ENCODE measurements at places on chromosomes 5 and 9.

GRCh38 chr5:76718880-76719279 lies 3.0 kb downstream of the F2R start:
- no peak for DNase-seq

GRCh38 chr5:147485046-147485445 lies 24.8 kb downstream of the DPYSL3 start:
- no peak for DNase-seq

DNA sequence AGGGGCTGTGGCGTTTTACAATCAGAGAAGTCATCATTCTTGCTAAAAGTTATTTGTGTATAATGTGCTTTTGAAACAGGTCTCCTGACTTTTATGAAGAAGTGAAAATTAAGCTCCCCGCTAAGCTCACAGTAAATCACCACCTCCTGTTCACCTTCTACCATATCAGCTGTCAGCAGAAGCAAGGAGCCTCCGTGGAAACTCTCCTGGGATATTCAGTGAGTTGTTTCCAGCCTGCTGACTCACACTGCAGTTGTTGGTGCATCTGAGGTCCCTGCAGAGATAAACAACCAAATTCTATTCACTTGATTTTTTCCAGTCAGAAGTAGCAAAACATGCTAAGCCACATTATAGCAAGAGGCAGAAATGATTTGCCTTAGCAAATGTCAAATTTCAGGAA lies 156.7 kb downstream of the DOCK8 start:
- peak; percentile 6 for DNase-seq

GRCh38 chr5:66717455-66718373 lies 121.5 kb downstream of the MAST4 start:
- DNase-seq = no peak

GRCh38 chr5:1801222-1801966 lies at the start of gene NDUFS6:
Gene NDUFS6, plus strand, starts transcription at chr5:1801407. Its CDS starts 11 bp downstream, at chr5:1801418.
- DNase-seq = peak; percentile 69

- no peak for DNase-seq
Measured at GRCh38 chr5:174523311-174524071, 200.9 kb upstream of the MSX2 start.

DNA sequence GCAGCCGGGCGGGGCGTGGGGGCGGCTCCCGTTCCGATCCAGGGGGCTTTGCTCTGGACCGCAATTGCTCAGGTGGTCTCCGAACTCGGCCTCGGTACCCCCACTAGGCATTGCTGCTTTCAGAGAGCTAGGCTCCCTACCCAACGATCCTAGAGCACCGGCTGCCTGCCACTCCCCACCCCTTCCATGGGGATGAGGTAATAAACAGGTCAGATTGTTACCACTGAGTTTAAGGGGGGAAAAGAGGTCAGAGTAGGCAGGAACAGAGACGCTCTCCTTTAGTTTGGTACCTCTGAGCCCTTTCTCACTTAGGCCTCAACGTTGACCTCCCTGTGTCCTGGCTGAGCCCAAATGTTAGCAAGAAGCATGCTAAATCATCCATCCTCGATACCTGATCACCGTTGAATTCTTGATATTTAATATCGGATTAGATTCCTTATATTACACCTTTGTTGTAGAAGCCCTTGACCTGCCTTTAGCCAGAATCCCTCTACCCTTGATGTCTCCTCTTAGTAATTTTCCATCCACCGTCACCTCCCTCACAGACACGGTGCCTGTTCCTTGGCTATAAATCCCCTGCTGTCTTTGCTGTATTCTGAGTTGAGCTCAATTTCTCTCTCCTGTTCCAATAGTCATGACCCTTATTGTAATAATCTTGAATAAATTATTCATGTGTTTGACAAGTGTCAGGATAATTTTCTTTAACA lies 588 bp upstream of the PLPP1 start:
- DNase-seq = peak; percentile 7

GRCh38 chr5:174573221-174573994 lies 151.0 kb upstream of the MSX2 start:
- no peak for DNase-seq

- DNase-seq = no peak
Measured at GRCh38 chr5:67880876-67881275, 334.7 kb upstream of the PIK3R1 start.

GRCh38 chr5:166952048-166952447 lies 1339.4 kb upstream of the WWC1 start:
- DNase-seq = no peak

DNA sequence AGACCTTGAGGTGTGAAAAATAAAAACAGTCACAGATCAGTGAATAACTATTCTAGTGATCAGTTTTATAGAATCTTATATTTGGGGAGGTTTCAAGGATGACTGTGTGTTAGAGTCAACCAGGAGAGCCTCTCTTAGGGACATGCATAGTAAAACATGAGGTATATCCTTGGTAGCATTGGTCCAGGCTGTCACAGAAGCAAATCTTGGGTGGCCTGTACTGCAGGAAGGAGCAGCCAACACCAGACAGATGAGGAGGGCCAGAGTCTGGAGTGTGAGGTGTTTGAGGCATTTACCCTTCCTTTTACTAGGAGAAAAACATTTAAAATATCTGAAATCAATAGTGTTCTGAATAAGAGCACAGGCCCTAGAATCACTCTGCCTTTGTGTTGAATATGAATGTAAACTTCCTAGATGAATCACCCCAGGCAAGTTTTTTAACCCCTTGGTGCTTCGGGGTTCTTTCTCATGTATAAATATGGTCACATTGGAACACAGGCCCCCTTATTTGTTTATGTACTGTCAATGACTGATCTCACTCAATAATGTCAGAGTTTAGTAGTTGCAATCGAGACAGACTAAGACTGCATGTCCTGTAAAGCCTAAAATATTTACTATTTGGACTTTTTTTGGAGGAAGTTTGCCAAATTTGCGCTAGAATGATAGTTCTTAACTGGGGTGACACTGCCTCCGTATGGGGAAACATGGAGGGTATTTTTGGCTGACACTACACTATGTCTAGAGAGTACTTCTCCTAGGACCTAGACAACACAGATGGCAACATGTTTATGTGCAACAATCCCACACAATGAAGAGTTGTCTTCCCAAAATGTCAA lies 416.5 kb upstream of the POU5F2 start:
- no peak for DNase-seq

DNA sequence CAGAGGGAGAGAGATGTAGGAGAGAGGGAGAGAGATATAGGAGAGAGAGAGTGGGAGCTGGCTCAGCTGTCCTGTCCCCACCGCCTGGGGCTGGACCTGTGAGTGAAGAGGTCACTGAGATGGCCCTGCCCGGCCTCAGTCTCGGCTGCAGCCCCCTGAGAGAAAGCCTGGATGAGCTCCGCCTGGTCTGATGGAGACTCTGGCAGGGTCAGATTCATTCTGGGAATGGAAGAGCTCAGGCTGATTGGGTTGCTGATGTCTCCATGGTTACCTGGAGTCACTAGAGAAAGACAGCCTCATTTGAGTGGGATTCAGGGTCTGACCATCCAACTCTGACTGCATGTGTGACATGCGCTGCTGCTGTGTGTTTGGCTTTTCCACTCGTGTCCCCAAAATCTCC lies 27.1 kb upstream of the SEMA4D start:
- DNase-seq = no peak

- DNase-seq = no peak
Measured at GRCh38 chr9:36306471-36307306, 48.4 kb upstream of the GNE start.

DNA sequence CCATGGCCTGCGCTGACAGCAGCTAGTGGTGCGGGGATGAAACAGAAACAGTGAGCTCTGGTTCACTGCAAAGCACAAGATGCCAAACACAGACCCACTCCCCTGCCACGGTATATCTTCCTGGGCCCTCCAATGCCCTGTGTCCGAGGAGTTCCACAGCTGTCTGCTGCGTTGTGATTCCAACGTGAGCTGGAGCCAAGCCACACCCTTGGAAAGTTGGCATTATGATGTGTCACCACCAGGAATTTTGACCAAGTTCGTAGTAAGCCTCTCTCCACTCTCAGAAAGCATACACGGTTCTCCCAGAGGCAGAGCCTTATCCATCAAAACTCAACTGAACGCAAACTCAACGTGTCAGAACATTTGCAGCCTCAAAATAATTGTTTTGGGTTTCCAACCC lies 55.6 kb downstream of the MACROH2A1 start:
- no peak for DNase-seq

GRCh38 chr9:135281151-135281550 lies 193.7 kb downstream of the OLFM1 start:
- DNase-seq = no peak

DNA sequence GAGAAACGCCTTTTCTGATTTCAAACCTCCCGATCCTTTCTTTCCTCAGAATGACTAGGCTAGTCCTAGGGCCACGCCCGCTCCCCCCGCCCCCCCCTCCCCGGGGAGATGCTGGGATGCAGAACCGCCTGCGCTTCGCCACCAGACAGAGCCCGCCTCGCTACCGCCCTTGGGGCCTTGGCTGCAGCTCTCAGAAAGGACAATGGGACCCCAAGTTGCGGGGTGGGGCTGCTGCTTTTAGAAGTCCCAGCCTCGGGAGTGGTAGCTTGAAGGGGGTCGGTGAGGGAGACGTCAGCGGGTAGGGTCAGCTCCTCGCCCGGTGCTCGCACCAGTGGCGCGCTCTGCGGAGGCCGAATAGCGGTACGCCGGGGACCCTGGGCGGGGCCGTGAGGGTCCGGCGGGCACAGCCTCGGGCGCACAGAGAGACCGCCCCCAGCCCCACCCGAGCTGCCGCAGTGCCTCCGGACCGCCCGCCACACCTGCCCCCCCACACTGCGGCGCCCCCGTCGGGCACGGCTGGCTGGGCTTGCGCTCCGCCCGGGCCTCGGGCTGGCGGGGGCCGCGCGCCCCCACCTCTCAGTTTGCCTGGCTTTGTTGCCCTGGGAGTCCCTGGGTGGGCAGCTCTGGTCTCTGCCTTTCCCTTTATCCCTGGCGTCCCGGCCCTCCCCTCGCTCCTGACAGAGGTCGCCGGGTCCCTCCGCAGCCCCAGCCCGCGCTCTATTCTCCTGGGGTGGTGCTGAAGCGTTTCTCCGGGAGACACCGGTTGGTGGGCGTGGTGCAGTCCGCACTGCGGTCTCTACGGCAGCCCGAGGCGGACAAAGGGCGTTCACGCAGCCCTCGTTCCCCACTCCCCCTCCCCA lies 1.2 kb downstream of the MAP1B start:
- peak; percentile 62 for DNase-seq

DNA sequence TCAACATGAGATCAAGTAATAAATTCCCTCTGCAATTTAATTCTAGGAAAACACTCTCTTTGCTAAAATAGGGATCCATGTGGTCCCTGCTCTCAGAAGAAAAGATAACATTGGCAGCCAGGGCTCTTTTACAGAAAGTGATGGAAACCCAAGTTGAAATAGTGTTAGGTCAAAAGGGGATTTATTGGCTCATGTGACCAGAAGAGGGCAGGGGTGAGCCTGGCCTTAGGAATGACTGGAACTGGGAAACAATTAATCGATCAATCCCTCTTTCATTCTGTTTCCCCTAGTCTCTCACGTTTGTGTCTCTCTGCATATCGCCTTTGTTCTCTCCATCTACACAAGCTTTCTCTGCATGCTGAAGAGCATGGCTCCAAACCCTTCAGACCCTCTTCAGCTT lies 58.3 kb upstream of the ALDH1B1 start:
- DNase-seq = no peak

DNA sequence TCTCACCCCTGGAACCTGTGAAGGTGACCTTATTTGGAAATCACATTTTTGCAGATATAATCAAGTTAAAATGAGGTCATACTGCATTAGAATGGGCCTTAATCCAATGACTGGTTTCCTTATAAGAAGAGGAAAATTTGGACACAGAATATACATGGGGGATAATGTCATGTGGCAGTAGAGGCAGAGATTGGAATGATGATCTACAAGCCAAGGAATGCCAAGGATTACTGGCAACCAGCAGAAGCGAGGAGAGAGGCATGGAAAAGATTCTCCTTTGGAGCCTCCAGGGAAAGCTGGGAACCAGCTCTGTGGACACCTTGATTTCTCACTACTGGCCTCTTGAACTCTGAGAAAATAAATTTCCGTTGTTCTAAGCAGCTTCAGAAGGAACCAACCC lies 20.2 kb upstream of the CEP78 start:
- DNase-seq = no peak

DNA sequence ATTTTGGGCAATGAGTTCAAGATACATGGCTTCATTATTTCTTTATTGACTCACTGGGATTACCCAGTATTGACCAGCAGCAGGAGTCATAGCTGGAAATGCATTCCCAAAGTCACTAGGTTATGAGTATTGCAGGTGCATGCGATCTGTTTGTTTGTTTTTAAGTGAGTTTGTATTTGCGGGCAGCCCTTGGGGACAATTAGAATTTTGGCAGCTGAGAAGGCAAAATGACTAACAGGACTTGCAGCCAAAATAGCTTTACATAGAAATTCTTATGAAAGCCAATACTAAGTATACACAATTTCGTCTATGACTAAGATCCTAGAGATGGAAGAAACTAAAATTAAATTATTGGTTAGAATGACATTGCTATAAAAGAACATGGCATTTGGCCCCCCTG lies 18.1 kb upstream of the RGMB start:
- no peak for DNase-seq

DNA sequence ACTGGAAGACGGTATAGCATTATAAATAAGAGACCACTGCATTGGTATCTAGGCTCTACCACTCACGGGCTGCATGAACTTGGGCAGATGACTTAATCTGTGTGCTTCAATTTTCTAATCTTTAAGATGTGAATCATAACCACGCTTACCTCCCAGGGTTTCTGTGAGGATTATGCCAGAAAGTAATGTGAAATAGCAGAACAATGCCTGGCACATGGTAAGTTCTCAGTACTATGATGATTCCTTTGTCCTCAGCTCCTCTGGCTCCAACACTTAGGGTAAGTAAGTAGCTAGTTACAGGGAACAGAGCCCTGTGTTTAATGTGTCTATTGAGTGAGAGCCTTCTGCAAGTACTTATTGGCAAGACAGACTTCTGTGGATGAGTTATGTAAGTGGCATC lies 31.1 kb downstream of the POU4F3 start:
- no peak for DNase-seq

All from HEK293T (cell line).